ENCODE measurements at places on chromosomes 12 and 14. TPM values are rescaled to one million over a fixed set of nuclear protein-coding genes. Genes with fewer than 3 reads are reported as not detected.

OR6S1 gene
- total RNA-seq = not detected

CCDC85C gene
- 10.0 TPM for total RNA-seq

HOXC10 gene
- total RNA-seq = not detected

FGF23 gene
- not detected for total RNA-seq

MIP gene
- total RNA-seq = not detected

FOXG1 gene
- total RNA-seq = not detected

GPR137C gene
- 1.2 TPM for total RNA-seq

SYCP3 gene
- 0.35 TPM for total RNA-seq

POTEM gene
- not detected for total RNA-seq

MORN3 gene
- 3.0 TPM for total RNA-seq

EXOC3L4 gene
- not detected for total RNA-seq

KRT79 gene
- not detected for total RNA-seq

NOS1 gene
- not detected for total RNA-seq

SIX1 gene
- not detected for total RNA-seq

MANSC4 gene
- total RNA-seq = not detected

GRCh38 chr14:61326146-61326545, 4.8 kb downstream of the PRKCH start:
- H3K27me3 ChIP-seq = no peaks in the 10 kb centered on the region
- peaks cover 57% of the 10 kb centered on the region for H3K4me1 ChIP-seq
- peak overlapping the region; percentile 47 for H3K27ac ChIP-seq
- no peak for DNase-seq
- H3K36me3 ChIP-seq = peaks cover 72% of the 10 kb centered on the region

- H3K27ac ChIP-seq = no peak overlapping the region
- H3K36me3 ChIP-seq = no peaks in the 10 kb centered on the region
- H3K4me1 ChIP-seq = no peaks in the 10 kb centered on the region
- no peak overlapping the region for H3K4me3 ChIP-seq
- DNase-seq = no peak
These were observed 199.6 kb upstream of the OTX2 start for GRCh38 chr14:57009585-57010515.

GRCh38 chr12:12278899-12279298, 12.1 kb upstream of the LRP6 start:
- H3K27me3 ChIP-seq = peaks cover 13% of the 10 kb centered on the region
- no peak overlapping the region for H3K27ac ChIP-seq
- no peak for DNase-seq
- no peaks in the 10 kb centered on the region for H3K36me3 ChIP-seq
- H3K4me3 ChIP-seq = no peak overlapping the region
- H3K4me1 ChIP-seq = no peaks in the 10 kb centered on the region

DNA sequence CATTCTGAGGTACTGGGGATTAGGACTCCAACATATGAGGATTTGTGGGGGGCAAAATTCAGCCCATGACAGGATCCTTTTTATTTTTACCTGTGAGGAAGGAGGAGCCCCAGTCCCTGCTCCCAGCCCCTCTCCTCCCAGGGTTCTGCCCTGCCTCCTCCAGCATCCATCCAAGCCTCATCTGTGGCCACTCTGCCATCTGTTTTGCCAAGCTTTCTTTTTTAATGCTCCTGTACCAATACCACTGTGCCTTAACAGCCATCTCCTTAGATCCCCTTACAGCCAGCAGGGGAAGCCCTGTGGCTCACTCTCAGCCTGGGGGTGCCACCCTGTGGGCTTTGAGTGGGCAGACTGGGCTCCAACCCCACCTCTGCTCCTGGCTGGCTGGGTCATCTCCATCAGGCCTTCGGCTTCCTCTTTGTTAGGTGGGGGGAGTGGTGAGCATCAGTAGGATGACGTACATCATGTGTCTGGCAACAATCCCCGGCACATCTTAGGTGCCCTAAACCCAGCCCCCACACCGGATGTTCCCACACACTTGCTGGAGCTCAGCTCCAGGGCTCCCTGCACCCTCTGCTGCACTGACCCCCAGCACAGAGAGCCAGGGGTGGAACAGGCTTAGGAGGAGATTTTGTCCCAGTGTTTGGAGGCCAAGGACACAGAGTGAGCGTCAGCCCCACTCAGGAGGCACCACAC, 40.2 kb downstream of the CYP46A1 start:
- no peaks in the 10 kb centered on the region for H3K36me3 ChIP-seq
- DNase-seq = no peak
- H3K27me3 ChIP-seq = peaks cover 4% of the 10 kb centered on the region
- H3K4me1 ChIP-seq = no peaks in the 10 kb centered on the region
- H3K4me3 ChIP-seq = no peak overlapping the region

DNA sequence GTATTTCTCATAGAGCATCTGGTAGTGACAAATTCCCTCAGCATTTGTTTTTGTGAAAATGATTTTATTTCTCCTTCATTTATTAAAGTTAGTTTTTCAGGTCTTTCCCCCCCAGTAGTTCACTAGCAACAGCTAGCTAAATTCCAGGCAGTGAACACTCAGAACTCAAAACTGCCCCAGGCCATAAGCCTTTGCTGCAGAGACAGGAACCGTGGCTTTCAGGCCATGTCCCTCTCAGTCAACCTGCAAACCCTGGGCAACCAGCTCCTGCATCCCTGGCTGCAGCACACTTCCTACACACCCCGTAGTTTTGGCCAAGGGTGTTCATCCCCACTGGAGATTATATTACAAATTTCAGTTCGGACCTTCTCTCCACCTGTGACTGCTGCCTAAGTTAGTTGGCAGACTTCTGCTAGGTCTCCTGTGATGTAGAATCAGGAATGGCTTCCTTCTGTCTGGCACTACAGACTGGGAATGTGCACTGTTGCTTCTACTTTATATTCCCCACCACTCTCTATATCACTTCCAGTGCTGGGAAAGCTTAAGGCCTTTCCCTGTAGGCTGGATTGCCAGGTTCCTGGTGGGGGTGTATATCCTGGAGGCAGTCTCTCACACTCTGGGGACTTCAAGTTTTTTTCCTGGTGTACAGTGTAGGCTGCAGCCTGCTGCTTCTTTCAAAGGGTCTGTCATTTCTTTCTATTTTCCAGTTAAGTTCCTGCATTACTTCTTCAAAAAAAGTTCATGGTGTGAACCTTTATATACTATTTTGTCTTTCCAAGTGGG, 924.4 kb upstream of the LRFN5 start:
- no peak for DNase-seq
- no peak overlapping the region for H3K4me3 ChIP-seq
- no peaks in the 10 kb centered on the region for H3K36me3 ChIP-seq
- no peaks in the 10 kb centered on the region for H3K27me3 ChIP-seq

GRCh38 chr14:75165586-75166391, 10.6 kb downstream of the TMED10 start:
- no peak for DNase-seq
- no peak overlapping the region for H3K27ac ChIP-seq
- no peak overlapping the region for H3K4me3 ChIP-seq

- H3K4me3 ChIP-seq = peak overlapping the region; percentile 93
- no peaks in the 10 kb centered on the region for H3K27me3 ChIP-seq
- H3K4me1 ChIP-seq = peaks cover 37% of the 10 kb centered on the region
- DNase-seq = peak; percentile 64
- peaks cover 2% of the 10 kb centered on the region for H3K36me3 ChIP-seq
- peak overlapping the region; percentile 99 for H3K27ac ChIP-seq
These were observed 102.8 kb upstream of the BCAT1 start for GRCh38 chr12:25051656-25052195.

DNA sequence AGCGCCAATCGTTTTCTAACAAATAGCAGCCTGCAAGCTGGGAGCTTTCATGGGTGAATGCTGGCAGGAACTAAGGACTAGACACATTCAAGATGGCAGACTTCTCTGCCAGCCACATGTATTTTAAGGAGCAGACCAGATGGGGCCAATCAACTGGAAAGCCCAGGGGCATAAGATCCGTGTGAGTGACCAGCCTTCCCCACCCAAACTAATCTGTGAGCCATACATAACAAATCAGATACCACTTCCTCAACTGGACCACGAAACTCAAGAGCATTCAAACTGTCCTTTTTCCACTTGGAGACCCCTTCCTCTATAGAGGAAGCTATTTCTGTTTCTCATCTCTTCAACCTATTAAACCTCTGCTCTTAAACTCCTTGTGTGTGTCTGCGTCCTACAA, 9.7 kb downstream of the TCL1B start:
- no peaks in the 10 kb centered on the region for H3K36me3 ChIP-seq
- peaks cover 14% of the 10 kb centered on the region for H3K27me3 ChIP-seq

- peaks cover 7% of the 10 kb centered on the region for H3K36me3 ChIP-seq
- no peak overlapping the region for H3K4me3 ChIP-seq
These were observed 20.3 kb downstream of the FANCM start for GRCh38 chr14:45156067-45156466.

- no peaks in the 10 kb centered on the region for H3K36me3 ChIP-seq
- peaks cover 5% of the 10 kb centered on the region for H3K27me3 ChIP-seq
- no peak overlapping the region for H3K27ac ChIP-seq
- no peak overlapping the region for H3K4me3 ChIP-seq
- no peaks in the 10 kb centered on the region for H3K4me1 ChIP-seq
These were observed 178.6 kb downstream of the BCAT1 start for GRCh38 chr12:24770334-24770733.

- no peak for DNase-seq
- H3K27me3 ChIP-seq = peaks cover 4% of the 10 kb centered on the region
- no peak overlapping the region for H3K4me3 ChIP-seq
- H3K4me1 ChIP-seq = no peaks in the 10 kb centered on the region
These were observed 75.2 kb downstream of the PRIMA1 start for GRCh38 chr14:93712838-93713724.

DNA sequence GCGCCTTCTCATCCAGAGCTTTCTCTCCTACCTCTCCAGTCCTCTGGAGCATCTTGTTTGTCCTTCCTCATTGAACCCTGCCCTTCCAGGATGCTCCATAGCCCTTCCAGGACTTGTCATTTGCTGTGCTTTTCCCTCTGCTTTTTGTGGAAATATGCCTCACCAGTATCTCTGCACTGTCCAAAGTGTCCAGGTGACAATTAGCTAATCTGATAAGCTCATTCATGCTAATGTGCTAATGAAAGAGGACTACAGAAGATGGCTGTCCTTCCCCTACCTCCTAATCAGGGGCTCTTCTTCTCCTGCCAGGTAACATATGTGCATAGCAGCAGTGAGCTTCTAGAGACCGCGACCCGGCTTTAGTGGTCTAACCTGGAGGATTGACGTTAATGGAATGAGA, 58.4 kb upstream of the OTX2 start:
- H3K4me1 ChIP-seq = no peaks in the 10 kb centered on the region
- H3K36me3 ChIP-seq = no peaks in the 10 kb centered on the region
- no peak overlapping the region for H3K4me3 ChIP-seq

DNA sequence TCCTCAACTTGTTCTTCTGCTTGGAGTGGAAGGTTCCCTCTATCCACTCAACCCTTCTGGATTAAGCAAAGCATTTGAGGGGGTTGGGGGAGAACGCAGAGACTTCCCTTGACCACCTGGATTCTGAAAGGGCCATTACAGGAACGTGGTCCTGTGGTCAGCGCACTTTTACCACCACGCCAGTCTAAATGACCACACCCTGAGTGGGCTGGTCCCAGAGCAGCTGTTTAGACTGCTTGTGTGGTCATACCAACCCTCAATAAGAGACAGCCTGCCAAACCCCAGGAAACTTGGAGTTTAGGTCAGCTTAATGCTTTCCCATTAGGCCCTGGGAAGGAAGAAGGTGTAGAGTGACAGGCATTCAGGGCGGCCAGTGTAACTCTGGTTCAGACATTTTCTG, 165.5 kb upstream of the ATP2B1 start:
- H3K27ac ChIP-seq = no peak overlapping the region
- H3K4me1 ChIP-seq = peaks cover 8% of the 10 kb centered on the region
- DNase-seq = no peak
- peaks cover 5% of the 10 kb centered on the region for H3K36me3 ChIP-seq
- H3K27me3 ChIP-seq = no peaks in the 10 kb centered on the region

DNA sequence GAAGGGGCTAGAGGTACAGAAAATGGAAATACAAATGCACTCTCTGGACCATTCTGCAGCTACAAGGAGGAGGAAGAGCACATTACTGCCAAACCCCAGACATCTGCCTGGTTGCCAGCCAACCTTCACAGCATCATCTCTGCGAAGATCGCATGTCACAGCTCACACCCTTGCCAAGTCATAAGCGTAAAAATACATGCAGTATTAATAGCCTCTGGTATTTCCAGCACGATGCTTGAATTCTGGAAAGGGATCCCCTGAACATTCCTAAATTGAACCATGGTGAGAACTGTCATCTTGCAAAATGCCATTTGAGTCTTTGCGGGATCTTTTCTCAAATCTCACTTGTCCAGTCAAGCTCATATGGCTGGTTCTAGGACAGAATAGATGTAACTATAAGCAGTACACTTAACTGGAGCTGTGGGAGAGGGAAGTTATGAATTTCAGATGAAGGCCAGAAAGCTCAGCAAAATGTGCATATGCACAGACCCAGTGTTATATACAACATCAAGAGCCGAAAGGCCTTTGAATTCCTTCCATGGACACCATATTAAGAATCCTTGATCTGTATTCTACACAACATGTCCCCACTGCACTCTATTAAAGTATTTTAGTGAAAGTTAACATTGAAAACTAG, 211.6 kb downstream of the DUSP6 start:
- no peaks in the 10 kb centered on the region for H3K27me3 ChIP-seq
- H3K4me3 ChIP-seq = no peak overlapping the region
- peaks cover 2% of the 10 kb centered on the region for H3K36me3 ChIP-seq
- H3K27ac ChIP-seq = no peak overlapping the region

DNA sequence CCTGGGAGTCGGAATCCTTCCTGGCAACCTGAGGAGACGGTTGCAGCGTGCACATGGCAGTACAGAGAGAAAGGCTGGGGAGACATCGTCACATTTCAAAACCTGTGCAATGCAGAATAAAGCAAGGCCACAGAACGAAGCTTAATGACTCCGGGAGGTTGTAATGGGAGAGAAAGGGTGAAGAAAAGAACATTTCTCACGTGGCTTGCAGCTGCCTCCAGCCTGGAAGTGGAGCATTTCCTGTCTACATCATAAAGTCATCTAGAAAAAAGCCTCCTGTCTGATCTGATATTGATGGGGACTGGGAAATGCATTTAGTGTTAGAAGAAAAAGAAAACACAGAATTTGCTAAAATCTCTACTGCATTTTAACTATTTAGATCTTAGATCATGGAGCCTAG, 209.3 kb downstream of the TMEM132C start:
- H3K27me3 ChIP-seq = no peaks in the 10 kb centered on the region
- no peak overlapping the region for H3K27ac ChIP-seq
- no peak overlapping the region for H3K4me3 ChIP-seq
- no peaks in the 10 kb centered on the region for H3K4me1 ChIP-seq
- no peaks in the 10 kb centered on the region for H3K36me3 ChIP-seq

GRCh38 chr14:67852926-67853604, 33.5 kb downstream of the RAD51B start:
- H3K27ac ChIP-seq = no peak overlapping the region
- H3K4me1 ChIP-seq = peaks cover 1% of the 10 kb centered on the region
- H3K27me3 ChIP-seq = no peaks in the 10 kb centered on the region
- no peak overlapping the region for H3K4me3 ChIP-seq
- peaks cover 12% of the 10 kb centered on the region for H3K36me3 ChIP-seq

- peak overlapping the region; percentile 88 for H3K4me3 ChIP-seq
- H3K4me1 ChIP-seq = peaks cover 54% of the 10 kb centered on the region
- H3K36me3 ChIP-seq = peaks cover 20% of the 10 kb centered on the region
- H3K27ac ChIP-seq = peak overlapping the region; percentile 98
- no peaks in the 10 kb centered on the region for H3K27me3 ChIP-seq
These were observed 31.0 kb downstream of the NINJ2 start for GRCh38 chr12:632102-632696.

GRCh38 chr12:117593815-117594400, 232.5 kb upstream of the NOS1 start:
- no peak for DNase-seq
- no peaks in the 10 kb centered on the region for H3K4me1 ChIP-seq
- H3K27me3 ChIP-seq = no peaks in the 10 kb centered on the region
- no peak overlapping the region for H3K4me3 ChIP-seq
